ENCODE measurements at places on chromosomes 2 and 18.

DNA sequence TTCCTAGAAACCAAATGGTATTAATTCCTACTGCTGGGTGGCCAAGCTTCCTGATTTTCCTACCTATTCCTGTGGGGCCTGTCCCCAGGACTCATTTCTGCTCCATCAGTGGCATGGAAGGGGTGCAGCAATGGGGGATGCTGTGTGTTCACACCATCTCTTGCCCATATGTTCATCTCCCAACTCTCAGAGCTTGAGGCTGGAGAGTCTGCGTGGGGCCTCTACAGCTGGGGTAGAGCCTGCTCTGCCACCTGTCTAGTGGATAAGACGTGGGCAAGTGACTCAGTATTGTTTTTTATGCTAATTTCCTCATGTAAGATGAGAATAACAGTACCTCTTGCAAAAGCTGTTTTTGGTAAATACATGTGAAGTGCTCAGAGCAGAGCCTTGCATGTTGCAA is 149.8 kb downstream of the ACTR3 start:
- DNase-seq: no peak

DNA sequence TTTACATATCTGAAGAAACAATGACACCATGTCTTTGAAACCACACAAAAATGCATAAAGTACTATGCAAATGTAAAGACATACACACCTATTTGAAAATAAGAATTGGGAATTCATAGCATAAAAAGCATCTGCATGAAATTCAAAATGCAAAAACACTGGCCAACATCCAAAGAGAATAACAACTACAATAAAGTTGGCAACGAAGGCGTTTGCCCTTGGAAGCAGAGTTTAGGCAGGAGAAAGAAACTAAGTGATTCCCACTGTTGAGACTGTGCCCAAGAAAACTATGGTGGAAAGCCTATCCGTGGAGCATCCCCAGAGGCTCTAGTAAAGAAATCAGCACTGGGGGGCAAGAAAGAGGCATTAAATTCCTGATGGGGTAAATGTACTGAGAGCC is 292.8 kb downstream of the RIT2 start:
- DNase-seq: no peak

GRCh38 chr2:23859983-23860382 is 66.9 kb downstream of the ATAD2B start:
- no peak for DNase-seq

GRCh38 chr2:49251766-49252165 is 97.5 kb upstream of the FSHR start:
- DNase-seq: no peak

- DNase-seq: no peak
These were observed 82.6 kb upstream of the GLI2 start for GRCh38 chr2:120653046-120653445.

DNA sequence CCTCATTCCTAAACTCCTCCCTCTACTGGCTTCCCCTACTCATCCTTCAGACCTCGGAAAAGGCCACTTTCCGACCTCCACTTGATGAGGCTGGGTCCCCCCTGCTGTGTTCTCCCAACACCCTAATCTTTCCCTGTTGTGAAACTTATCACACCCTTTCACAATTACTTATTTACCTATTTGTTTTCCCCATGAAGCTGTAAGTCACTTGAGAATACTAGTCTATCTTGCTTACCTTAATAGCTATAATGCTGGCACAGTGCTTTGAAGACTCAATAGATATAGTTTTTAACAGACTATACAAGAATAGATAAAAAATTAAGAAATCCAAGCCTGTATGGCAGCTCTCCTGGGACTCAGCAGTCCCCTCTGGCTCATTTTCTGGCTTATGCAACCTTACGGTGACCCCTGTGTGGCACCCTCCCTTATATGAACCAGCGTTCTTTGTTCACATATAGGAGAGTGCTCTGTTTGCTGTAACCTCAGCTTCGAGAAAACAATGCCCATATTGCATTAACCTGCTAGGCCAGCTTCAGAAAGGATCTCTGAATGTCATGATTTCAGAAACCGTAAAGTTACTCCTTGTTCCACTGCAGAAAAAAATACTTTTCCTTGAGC is 220.4 kb upstream of the PKDCC start:
- DNase-seq: no peak

DNA sequence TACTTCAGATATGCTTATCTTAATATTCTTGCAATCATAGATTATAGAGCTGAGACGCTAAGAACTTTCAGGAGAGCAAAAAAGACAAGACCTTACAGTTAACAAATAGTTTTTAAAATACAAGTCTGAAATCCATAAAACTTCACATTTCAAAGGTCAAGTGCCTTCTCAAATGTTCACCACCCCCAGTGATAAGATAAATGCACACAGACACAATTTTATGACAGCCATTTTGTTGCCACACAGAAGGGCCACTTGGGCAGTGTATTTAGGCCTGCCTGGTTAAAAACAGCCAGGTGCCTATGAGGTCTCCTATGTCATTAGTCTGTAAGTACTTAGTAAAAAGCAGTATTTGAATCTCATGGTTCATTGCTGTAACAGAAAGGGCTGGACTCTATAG is 8.1 kb upstream of the PSTPIP2 start:
- DNase-seq: no peak

DNA sequence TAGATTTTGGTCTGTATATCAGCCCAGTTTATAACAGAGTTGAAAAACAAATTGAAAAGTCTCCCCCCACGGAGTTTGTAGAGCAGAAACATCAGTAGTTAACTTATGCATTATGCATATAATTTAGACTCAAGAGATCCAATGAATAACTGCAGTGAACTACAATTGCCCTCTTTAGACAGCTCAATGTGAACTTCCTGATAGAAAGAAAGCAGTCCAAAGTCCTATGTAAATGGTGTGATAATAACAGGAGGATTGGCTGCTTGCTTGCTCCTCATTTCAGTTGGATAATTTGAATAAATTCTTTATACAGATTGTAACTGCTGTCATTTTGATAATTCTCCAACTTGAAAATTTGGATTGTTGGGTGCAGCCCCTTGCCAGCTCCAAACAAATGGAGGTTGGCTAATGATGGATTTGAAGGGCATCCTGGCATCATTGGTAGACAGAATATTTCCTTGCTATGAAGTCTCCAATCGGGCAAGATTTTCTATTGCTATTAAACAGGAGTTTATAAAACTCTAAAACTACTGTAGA is 297.1 kb downstream of the ASXL3 start:
- no peak for DNase-seq

DNA sequence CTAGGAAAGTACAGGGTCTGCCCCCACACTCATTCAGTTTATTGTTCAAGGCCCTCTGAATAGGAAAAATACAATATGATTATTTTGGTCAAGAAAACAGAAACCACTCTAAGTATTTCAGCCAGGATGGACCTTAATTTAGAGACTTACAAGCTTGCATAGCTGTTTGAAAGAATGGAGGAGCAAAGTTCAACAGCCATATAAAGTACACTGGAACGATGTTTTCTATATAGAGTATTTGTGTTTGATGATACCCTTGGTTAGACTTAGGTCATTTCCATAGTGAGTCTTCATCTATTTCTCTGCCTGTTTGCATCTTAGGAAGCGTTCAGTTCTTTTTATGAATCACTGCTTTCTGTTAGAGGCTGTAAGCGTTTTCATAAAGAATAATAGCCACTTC is 366.2 kb downstream of the NUP35 start:
- DNase-seq: no peak

DNA sequence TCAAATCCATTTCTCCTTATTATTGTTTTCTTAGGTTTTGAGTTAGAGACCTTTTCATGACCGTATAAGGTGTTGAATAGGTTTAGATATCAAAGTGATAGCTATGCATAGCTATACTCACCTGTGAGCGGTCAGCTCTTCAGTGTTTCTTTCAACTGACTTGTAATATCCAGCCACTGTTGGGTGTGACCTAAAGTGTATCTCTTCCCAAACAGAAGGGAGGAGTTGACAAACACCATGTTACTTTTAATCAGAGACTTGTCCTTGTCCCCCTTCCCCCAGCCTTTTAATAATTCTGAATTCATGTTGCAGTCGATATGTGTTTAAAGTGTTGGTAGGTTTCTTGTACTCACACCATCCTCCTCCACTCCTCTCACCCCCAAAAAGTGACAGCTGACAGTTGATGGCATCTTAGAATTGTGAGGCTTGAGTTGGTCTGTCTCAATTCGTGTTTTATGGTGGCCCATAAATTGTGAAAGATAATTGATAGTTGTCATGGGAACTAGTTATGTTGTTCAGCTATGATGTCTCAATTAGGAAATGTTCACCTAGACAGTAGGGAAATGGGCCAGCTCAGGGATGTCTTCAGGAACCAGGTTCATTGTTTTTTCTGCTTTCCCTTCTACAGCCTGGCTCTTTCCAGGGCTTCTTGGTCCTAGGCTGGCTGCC is 12.0 kb downstream of the NEDD4L start:
- DNase-seq: no peak

- DNase-seq: no peak
These were observed 40.6 kb upstream of the CCNYL1 start for GRCh38 chr2:207670887-207671286.

- DNase-seq: no peak
These were observed 281.4 kb upstream of the ZNF804A start for GRCh38 chr2:184316921-184317320.

DNA sequence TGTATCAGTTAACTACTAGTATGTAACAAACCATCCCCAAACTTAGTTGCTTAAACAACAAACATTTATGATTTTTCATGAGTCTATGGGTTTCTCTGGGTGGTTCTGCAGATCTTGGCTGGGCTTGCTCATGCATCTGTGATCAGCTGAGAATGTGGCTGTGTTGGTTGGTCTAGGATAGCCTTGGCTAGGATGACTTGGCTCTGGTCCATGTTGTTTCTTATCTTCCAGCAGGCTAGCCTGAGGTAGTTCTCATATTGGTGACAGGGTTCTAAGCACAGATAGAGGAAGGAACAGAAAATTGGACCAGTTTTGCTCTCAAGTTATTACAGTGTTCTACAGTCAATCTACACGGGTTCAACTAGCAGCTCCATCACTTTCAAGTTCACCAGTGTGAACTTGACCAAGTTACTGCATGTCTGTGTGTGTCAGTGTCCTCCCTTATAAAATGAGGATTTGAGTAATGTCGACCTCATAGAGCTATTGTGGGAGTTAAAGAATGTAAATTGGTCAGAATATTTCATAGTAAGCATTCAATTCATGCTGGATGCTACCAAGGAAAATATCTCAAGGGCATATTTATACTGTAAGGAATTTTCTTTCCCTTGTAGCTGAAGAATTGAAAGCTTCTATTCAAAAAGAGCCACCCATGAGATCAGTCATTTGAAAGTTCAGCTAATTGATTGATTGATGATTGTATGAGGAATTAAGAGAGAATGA is 65.3 kb downstream of the MYO3B start:
- DNase-seq: no peak

GRCh38 chr2:135667045-135667444 is 74.6 kb upstream of the UBXN4 start:
- no peak for DNase-seq

- DNase-seq: no peak
These were observed 1.5 kb downstream of the EPB41L5 start for GRCh38 chr2:120014226-120014980.

DNA sequence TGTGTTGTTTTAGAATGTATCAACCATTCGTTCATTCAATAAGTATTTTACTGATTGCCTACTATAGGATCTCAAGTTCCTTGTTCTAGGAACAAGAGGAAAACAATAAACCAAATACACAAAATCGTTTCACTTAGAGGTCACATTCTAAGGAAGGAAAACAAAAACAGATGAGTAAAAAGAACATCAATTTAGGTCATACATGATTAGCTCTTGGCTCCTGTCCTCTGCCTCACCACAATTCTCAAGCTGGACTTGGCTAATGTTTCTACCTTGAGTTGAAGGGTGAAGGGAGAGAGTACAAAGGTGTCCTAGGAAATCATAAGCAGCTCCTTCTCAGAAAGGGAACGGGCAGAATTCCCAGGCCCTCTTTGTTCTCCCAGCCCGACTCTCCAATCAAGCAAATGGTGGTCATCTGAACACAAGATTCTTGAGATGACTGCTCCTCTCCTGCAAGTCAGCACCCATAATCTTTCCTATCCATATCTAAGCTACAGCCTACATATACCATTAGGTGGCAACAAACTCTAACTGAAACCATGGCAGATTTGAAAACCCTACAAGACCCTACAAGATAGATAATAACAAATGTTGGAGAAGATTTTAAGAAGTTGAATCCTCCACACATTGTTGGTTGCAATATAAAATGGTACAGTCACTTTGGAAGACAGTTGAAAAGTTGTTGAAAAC is 76.0 kb downstream of the CBLN2 start:
- no peak for DNase-seq

- no peak for DNase-seq
These were observed 684.4 kb downstream of the ZEB2 start for GRCh38 chr2:143835481-143835880.

GRCh38 chr2:144693179-144693578 is 173.3 kb upstream of the ZEB2 start:
- DNase-seq: no peak

- DNase-seq: peak; percentile 71
These were observed 22.2 kb upstream of the TTC39C start for GRCh38 chr18:23992089-23992940.

GRCh38 chr2:56227811-56228210 is 44.0 kb downstream of the CCDC85A start:
- DNase-seq: no peak

GRCh38 chr2:84033347-84033974 is 425.6 kb downstream of the SUCLG1 start:
- no peak for DNase-seq

DNA sequence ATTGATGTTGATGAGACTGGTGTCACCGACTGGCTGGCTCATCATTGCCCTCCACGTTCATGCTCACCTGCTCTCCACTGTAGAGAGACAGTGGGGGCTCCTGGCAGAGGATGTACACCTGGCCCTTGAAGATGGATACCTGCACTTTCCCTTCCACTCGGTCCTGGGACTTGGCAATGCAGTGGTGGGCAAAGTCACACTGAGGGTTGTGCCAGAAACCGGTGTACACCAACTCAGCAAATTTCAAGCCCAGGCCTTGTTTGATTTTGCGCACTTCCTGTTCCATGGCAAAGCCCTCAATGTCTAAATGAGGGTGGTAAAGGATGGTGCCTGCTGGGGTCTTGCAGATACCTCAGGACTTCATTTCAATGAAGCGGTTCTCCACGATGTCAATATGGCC is 32.5 kb downstream of the GEMIN6 start:
- DNase-seq: no peak

DNA sequence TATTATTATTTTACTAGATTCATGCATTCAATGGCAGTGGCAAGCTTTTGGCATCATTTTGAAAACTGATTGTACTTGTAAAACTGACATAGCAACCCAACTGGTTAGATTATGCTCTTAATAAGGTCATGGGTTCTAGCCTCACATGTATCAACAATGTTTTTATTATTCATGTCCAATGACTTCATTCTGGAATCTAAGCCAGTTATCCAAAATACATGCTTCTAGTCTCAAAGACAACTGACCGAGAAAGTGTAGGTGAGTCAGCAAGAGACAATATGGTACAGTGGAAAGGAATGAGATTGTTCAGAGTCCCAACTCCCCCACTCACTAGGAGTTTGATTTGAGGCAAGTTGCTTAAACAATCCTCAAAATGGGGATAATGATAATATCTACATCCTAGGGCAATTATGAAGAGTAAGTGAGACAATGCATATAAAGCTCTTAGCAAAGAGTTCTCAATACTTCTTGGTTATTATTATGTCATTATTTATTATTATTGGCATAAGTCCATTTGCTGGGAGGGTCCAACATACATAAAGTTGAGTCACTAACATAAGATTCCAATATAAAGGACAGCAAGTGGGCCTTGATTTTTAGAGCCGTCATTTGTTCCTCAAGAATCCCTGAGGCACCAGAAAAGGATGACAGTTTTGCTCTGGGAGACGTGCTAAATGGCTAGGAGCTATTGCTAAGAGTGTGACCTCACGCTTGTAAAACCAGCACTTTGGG is 99.4 kb downstream of the NEB start:
- no peak for DNase-seq

- no peak for DNase-seq
These were observed 193.6 kb upstream of the FANCL start for GRCh38 chr2:58434692-58435091.

Data from CD4-positive, alpha-beta T cell treated with Interleukin-6 at 100 ng/mL for 8 hours (primary cell).